IPS DF 6.9 (cell line): ENCODE measurements at places on chromosomes 5 and 9.

DNA sequence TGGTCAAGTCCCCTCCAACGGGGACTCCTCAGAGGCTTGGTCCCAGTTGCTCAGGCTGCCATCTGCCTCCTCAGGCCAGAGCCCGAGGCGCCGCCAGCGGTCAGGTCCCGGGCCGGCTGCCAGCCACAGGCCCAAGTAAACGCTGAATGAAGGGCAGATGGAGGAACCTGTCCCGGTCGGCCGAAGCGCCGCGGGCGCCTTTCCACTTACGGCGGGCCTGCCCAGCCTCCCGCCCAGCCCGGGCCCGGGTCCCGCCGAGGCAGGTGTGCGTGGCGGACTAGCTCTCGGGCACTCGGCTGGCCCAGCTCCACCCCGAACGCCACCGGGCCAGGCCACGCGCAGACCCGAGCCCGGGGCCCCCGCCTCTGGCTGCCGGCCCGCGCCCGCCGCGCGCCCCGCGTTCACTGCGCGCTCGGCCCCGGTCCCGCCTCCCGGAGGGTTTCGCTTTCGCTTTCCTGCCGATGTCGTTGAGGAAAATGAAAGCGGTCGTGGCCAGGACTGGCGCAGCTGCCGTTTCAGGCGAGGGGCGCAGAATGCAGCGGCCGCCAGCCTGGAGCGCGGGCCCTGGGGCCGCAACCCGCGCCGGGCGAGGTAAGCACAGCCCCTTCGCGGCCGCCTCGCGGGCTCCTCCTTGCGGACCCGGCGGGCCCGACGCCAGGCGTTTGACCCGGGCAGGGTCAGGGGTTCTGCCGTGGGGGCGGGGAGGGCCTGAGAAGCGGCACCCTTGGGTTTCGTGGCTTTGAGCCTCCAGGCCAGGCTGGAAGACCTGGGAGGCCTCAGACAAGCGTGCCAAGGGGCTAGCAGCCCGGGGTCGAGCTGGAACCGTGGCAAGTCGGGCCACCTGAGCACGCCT, 41.2 kb downstream of the SLC22A5 start:
- DNase-seq = no peak

GRCh38 chr5:169637549-169638121, 560 bp downstream of the DOCK2 start:
- DNase-seq = no peak

GRCh38 chr5:78746021-78746770, 97.6 kb upstream of the LHFPL2 start:
- no peak for DNase-seq

DNA sequence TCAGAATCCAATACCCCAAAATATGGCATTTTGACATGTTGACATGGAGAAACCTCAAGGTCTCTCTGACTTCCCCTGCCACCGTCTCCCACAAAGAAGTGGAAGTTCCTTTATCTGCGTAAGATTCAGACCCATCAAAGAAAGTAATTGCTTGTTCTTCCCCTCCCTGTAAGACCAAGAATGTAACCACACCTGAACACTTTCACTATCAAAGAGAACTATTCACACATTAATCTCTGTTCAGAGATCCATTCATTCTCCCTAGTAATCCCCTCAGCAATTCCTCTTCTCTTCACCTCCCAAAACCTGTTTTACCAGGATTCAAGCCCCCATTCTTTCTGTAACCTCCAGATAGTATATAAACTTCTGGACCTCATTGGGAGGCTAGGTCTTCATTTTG, 4.1 kb upstream of the SLC1A1 start:
- DNase-seq = no peak

DNA sequence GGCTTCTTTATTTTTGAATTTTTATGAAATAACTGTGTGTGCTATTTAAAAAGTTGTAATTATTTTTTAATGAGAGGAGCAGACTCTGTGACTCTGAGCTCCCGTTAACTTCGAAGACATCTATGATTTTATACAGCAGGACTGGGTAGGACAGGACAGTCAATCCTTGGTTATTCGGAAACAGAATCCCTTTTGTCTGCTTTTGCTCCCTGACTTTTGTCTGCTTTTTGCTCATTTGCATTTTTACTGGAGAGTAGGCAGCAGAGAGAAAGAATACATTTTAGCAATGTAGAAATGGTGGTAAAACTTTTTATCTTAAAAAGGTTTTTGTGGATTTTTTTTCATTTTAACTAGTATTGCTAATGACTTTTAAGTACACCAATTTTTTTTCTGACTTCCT, 303.6 kb downstream of the ARHGAP26 start:
- DNase-seq = no peak

DNA sequence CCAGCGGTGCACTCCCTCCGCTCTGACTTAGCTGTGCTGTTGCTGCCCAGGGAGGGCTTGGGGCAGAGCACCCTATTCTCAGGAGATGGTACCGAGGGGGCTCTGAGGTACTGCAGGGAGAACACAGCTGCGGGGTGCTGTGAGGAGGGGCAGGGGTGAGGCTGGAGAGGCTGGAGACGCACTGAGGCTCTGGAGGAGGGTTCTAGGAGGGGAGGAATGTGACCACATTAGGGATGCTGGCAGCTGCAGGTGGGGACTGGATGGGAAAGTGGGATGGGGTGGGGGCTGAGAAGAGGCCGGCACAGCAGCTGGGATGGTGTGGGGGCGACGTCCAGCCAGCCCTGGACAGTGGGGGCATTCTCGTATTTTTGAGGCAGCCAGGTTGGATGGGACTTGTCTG, 20.9 kb downstream of the NCS1 start:
- DNase-seq = no peak

GRCh38 chr5:60437308-60437707, 262.7 kb downstream of the DEPDC1B start:
- no peak for DNase-seq

GRCh38 chr5:146732962-146733361, 145.6 kb downstream of the PPP2R2B start:
- no peak for DNase-seq

DNA sequence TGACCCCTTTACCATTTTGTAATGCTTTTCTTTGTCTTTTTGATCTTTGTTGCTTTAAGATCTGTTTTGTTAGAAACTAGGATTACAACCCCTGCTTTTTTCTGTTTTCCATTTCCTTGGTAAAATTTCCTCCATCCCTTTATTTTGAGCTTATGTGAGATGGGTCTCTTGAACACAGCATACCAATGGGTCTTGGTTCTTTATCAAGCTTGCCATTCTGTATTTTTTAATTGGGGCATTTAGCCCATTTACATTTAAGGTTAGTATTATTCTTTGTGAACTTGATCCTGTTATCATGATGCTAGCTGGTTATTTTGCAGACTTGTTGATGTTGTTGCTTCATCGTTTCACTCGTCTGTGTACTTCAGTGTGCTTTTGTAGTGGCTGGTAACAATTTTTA, 337.3 kb downstream of the SPATA31D1 start:
- no peak for DNase-seq

GRCh38 chr9:105425816-105426433, 21.9 kb upstream of the FSD1L start:
- DNase-seq = no peak
